ENCODE measurements at places on chromosomes 7 and 10.

DNA sequence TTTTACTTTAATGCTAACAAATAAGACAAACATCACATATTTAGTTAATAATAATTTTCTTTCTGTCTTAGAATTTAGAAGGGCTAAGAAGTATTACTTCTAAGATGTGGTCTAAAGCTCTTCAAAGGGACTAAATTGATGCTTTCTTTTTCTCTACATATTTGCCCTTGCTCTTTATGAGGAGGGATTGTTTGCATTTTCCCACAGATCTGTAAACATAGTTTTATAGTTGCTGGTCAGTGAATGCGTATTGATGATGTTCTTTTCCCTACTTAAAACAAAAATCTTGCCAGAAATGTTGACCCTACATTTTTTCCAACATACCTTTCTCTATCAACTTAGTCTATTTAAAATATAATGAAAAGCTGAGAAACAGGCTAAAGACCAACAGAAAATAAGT is 372.4 kb upstream of the LRGUK start:
- DNase-seq, result no peak

GRCh38 chr10:16341637-16342036 is 95.2 kb upstream of the PTER start:
- DNase-seq, result no peak

GRCh38 chr7:33933611-33934281 is 28.4 kb downstream of the BMPER start:
- no peak for DNase-seq

DNA sequence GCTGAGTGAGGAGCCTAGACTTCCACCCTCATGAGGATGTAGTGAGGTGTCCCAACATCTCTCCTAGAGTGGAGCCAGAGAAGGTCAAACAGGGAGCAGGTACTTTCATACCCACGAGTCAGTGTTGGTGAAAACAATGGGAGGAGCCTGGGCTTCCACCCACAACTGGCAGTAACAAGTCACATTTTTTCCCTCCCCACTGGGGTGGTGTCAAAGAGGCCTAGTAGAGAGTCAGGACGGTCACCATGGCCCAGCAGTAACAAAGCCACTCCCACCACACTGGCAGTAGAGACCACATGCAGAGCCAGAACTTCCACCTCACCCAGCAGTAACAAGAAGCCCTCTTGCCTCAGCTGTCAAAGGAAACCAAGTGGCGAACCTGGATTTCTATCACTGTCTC is 280.2 kb upstream of the IMMP2L start:
- DNase-seq, result peak; percentile 6

DNA sequence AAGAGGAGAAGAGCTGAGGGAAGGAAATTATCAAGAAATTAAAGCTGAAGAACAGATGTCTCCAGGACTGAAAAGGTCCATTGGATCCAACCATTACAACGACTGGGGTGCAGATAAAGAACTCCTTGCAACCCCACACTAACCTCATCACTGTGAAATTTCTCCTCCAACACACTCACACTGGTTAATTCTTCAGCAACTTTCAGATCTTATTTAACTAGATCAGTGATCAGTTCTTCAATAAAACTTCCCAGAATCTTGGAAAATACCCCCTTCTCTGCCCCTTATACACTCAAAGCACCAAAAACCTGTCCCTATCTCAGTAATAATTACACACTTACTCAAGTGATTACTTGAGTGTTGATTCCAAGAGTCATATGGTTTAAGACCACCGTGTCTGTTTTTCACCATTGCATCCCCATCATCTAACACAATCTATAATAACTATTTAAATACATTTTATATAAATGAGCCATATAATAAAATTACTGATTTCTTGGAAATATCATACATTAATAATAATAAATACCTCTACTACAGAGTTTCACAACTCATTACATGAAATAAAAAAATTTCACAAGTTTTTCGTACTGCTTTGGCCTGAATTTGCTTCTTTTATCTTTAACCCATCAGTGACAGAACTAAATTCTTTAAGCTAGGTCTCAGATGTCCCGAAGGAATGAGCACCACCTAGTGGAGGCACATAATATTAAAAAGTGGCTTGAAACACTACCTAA is 123.7 kb downstream of the MPP7 start:
- DNase-seq, result peak; percentile 51

- no peak for DNase-seq
Measured at GRCh38 chr7:143978585-143978984, 21.5 kb upstream of the OR6B1 start.

DNA sequence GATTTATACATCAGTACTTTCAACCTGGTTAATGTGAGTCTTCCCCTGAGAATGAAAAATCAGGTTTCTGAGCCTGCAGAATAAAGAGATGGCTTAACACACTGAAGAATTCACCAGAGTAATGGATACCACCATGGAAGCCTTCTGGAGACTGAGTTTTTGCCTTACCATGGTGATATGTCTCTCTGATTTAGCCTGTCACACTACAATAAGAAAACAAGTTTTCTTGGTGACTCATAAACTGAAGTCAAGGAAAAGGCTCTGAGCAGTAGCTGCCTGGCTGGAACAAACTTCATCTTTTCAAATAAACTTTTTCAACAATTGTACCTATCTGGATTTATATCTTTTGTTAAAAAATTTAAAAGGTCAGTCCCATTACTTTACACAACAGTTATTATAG is 229.0 kb downstream of the PRPF18 start:
- DNase-seq, result no peak

DNA sequence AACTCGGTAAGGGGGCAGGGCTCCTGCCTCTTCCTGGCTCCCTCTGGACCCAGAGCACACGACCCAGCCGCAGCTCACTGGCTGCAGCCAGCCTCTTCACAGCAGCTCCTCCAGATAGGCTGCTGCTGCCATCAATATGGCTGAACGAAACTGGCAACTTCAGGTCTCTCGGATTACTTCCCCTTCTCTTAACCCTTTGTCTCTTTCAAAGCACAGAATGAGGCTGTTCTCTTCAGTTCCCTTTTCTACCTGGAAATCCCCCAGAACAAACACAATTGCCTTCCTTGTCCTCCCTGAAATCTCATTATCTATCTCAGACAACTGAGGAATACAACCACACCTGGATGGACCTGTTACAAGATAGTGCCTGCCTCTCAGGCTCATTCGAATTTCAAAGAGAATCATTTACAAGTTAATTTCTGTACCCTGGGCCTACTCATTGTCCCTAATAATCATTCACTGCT is 193.4 kb upstream of the MBL2 start:
- DNase-seq, result no peak

- no peak for DNase-seq
Measured at GRCh38 chr7:90919816-90920215, 323.7 kb downstream of the CDK14 start.

DNA sequence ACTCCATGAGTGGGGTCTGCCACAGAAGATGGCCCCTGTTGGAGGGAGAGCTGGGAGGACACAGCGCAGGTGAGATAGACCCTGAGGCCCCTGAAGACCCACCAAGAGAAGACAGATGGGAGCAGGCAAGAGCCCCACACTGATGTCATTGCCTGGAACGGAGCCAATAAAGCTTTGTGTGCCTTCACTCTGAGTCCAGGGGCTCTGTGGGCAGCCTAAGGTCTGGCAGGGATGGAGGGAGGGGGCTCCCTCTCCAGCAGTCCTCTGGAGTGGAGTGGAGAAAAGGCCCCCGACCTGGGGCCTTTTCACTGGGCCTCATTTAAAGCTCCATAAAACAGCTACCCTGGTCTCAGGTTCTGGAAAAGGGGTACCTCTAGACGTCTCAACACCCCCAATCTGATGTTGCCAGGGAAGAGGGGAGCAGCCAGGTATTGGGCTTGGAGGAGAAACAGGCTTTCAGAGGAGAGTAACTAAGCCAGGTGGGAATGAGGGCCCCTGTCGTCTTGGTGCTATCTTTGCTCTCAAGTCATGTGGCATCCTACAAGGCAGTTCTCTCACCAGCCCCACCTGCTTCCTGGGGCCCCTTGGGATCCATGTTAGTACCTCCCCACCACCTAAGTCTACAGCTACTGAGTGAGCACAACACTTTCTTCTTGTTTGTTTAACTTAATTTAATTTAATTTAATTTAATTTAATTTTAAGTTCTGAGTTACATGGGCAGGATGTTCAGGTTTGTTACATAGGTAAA is 1.4 kb downstream of the C10orf62 start:
- DNase-seq, result no peak

DNA sequence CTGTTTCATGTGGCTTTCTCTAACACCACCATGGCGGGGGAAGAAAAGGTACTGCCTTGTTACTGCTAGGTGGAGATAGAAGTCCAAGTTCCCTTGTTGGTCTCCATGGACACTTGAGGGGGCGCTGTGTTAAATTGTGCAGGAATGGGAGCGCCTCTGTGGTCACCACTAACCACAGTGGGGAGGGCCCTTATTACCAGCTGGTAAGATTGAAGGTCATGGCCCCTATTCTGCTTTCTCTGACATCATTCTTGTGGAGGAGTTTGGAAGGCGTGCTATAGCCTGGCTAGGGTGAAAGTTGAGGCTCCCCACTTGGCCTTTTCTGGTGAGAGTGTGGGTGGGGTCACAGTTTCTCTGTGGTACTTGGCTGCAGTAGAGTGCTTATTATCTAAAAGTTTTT is 14.9 kb upstream of the MXI1 start:
- DNase-seq, result peak; percentile 43

DNA sequence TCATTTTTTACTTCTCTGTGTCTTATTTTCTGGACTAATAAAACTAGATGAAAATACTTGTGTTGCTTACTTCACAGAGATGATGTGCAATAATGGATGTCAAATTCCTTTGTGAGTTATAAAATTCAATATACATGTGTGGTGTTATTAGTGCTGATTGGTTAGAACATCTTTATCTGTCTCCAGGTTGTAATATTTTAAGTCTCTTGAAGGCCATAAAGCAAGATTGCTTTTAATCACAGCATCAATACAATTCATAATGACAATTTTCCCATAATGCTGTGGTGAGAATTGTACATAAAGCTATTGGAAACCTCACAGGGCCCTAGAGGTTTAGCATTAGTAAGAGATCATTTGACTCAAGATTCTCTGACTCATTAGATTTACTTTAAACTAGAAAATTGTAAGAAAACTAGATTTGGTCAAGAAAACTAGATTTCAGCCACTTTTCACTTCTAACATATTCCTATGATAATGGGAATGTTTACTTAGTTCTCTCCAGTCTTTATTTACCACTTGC is 963.7 kb downstream of the REEP3 start:
- DNase-seq, result no peak

- peak; percentile 10 for DNase-seq
Measured at GRCh38 chr10:201328-201771, 66.1 kb downstream of the ZMYND11 start.

- DNase-seq, result peak; percentile 75
Measured at GRCh38 chr7:131688738-131689661, 132.6 kb upstream of the PODXL start.

GRCh38 chr10:59064080-59064692 is 112.3 kb upstream of the PHYHIPL start:
- no peak for DNase-seq
